ENCODE measurements at places on chromosomes 5 and 9. TPM values are rescaled to one million over a fixed set of nuclear protein-coding genes. Genes with fewer than 3 reads are reported as not detected.

FAM221B gene
- not detected for total RNA-seq

- no peak for DNase-seq
Observed at GRCh38 chr9:129610213-129610472, 10.8 kb downstream of the C9orf50 start.

GRCh38 chr5:159386028-159386711 lies 55.9 kb upstream of the IL12B start:
- DNase-seq: no peak

- no peak for DNase-seq
Observed at GRCh38 chr9:27784847-27785713, 211.8 kb upstream of the C9orf72 start.

XRCC4 gene
- total RNA-seq: 5.7 TPM

TBC1D13 gene
- 21.9 TPM for total RNA-seq

DNA sequence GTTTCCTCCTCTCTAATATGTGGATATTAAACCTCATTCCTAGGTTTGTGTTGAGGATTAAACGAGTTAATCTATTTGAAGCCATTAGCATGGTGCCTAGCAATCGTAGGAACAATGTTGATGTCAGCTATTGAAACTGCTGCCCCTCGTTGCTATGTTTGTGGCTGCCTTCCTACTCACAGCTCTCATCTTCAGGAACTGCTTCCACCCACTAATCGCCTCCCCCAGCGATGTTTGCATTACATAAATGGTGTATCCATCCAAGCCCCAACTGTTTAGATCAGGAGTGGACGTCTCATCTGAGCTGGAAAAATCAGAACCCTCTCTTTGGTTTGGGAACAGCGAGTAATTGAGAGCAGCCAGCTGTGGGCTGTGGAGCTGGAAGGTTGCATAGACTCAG lies 416.6 kb downstream of the ARHGEF28 start:
- no peak for DNase-seq

CCL27 gene
- total RNA-seq: not detected

DNA sequence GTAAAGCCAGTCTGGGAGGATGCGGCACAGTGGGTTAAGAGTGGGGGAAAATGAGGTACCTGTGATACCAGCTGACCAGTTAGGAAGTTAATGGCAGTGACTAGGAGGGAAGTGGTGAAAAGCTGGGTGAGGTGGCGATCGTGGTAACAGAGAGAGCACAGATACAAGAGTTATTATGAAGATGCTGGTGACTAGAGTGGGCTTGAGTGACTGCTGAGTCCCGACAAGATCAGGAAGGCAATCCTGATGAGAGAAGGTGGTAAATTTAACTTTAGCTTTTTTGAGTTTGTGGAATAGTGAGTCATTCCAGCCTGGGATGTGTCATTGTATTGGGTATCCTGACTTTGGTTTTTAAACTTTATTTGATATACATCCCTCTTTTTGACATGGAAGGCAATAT lies 38.8 kb downstream of the CMYA5 start:
- DNase-seq: no peak

- DNase-seq: peak; percentile 55
Observed at GRCh38 chr5:141870871-141871270, 7.3 kb downstream of the PCDH1 start.

DNA sequence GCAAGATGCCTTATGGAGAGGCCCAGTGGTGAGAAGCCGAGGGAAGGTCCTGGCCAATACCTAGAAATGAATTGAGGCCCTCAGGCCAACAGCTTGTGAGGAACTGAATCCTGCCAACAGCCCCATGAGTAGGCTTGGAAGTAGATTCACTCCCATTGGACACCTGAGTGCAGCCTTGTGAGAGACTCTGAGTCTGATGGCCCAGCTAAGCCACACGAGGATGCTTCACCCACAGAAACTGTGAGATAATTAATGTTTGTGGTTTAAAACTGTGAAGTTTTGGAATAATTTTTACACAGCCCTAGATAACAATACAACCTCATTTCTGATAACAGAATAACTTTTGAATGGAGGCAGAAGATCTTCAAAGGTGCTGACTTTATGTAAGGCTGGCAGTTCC lies 65.9 kb upstream of the DAP start:
- no peak for DNase-seq

- no peak for DNase-seq
Observed at GRCh38 chr9:130433168-130433946, 11.4 kb upstream of the ASS1 start.

TMEM267 gene
- 11.8 TPM for total RNA-seq

GRCh38 chr9:120362446-120362845 lies 217.5 kb downstream of the CDK5RAP2 start:
- DNase-seq: no peak

DNA sequence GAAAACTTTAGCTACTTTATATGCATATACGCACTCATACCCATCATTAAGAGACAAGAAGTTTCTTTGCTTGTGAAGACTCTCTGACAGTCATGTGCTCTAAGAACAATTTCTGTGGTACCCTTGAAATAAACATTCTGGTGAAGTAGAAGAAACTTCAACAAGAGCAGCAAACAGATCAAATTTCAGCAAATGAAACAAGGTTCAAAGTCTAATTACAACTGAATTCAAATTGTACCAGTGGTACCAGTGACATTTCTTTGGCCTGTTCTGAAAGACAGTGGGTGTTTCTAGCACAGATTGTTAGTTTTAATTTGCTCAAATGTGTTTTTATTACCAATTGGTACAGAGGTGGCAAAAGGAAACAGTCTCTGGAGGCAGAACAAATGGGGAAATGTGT lies 391.0 kb downstream of the CHSY3 start:
- no peak for DNase-seq

DNA sequence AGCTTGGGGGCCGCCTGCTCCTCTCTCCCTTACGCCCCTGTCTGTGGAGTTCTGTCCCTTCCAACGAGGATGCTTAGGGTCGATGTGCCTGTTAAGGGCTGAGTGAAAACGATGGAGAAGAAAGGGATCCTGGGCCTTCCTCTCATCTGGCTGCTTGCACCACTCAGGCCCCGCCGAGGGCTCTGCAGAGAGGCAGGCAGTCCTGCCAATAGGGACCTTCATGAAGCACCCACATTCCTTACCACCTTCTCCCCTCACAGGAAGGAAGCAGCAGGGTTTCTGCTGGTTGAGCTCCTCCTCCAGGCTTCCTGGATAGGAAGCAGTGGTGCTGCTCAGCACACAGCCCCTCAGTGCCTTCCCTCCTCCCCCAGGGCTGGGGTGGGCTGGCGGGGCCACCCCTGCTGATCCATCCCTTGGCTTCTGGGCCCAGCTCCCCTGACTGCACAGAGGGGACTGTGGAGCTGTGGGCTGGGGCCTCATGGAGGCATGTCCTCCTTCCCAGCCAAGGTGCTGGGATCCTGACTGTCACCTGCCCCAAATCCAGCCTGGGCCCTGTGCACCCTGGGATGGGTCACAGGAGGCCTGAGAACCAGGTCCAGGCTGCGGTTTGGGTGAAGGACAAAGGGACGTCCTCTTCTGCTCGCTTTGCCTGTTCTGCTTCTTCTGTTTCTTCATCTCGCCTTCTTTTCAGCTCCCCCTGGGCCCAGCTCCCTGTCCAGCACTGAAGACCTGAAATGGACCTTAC lies 50.5 kb downstream of the AHRR start:
- DNase-seq: no peak

- DNase-seq: no peak
Observed at GRCh38 chr5:159135896-159136531, 36.3 kb upstream of the EBF1 start.

GRCh38 chr5:1950708-1951103 lies 68.0 kb upstream of the IRX4 start:
- DNase-seq: no peak

GRCh38 chr5:172558076-172558976 lies 82.7 kb upstream of the NEURL1B start:
- DNase-seq: no peak

GRCh38 chr5:112208699-112209615 lies 210.1 kb downstream of the EPB41L4A start:
- DNase-seq: no peak

TSSK1B gene
- not detected for total RNA-seq

DNA sequence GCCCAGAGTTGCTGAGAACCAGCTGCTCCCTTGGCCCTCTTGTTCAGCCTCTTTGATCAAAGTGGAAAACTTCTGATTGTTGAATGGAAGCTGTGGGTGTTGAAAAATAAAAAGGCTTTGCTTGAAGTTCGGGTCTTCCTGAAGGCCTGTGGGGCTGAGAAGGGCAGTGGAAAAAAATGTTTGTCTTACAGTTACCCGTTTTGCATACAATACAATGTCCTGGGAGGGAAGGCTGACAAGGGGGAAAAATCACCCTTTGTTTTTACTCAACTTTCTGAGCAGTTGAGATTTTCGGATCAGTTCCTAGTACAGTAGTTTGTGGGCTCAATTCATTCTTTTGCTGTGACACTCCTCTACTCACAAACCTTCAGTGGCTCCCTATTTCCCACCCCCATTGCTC lies 2.1 kb upstream of the TNFSF8 start:
- DNase-seq: no peak

CAVIN4 gene
- 0.18 TPM for total RNA-seq

DNA sequence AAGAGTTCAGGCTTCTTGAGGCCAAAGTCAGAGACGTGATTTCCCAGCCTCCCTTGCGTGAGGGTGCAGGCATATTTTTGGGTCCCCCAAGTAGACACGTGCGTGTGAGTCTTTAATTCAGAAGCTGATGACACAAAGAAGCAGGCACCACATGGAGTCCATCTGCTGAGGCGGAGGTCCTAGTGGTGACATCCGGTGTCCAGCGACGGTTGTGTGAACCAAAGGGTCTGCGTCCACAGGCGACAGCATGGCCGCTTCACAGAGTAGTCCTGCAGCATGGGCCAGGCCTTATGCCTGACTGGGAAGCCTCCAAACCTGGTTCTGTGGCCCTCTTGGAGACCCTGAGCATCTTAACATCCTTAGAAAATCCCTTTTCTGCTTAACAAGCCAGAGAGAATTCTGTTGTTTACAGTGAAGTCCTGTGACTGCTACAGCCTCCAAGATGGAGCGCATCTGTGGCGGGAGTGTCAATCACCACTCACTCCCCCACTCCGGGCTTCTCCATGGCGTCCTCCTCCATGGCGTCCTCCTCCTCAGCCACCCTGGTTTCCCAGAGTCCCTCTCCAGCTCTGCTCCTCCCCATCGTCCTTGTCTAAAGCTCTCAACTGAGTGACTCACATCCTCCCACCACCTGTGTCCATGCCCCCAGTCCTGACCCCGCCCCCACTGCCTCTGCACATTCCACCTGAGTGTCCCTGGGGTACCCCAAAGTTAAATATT lies 133.8 kb downstream of the PAX5 start:
- DNase-seq: no peak

- DNase-seq: no peak
Observed at GRCh38 chr9:129574911-129575585, 45.9 kb downstream of the C9orf50 start.

YTHDC2 gene
- 23.2 TPM for total RNA-seq

C9orf85 gene
- total RNA-seq: 13.5 TPM

IRGM gene
- not detected for total RNA-seq

DNA sequence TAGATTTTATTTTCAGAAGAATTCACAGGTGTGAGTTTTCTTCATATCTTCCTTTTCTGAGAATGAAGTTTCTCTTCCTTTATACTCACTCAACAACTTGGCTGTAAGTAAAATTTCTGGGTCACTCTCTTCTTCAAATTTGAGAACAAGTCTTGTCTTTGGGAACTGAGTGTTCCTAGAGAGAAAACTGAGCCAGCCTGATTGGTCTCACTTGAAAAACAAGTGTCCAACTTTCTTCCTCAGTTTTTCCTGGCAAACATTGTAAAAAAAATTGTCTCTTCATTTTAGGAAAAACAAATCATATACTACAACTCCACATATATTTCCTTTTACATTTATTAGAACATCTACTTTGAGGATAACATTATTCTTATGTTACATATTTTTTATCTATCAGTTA lies 156.1 kb upstream of the GHR start:
- DNase-seq: no peak

GRCh38 chr5:81750308-81751008 lies 439 bp downstream of the SSBP2 start:
- DNase-seq: no peak

IFNA13 gene
- not detected for total RNA-seq

DNA sequence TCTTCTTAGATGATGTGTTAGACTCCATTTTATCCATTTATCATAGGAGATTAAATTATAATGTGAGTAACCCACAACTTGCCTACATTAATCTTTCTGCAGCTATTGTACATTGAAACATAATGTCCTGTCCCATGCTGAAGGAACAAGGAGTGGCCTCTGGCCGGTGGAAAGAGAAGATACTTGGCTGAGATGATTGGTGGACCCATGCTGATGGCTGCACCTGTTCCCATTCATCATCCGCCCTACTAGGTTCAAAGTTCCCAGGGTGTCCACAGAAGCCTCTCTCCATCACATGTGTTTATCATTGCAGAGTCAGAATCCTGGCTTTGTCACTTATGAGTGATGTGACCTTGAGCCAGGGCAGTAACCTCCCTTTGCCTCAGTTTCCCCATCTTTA lies 24.7 kb downstream of the FBXL7 start:
- DNase-seq: no peak

DNA sequence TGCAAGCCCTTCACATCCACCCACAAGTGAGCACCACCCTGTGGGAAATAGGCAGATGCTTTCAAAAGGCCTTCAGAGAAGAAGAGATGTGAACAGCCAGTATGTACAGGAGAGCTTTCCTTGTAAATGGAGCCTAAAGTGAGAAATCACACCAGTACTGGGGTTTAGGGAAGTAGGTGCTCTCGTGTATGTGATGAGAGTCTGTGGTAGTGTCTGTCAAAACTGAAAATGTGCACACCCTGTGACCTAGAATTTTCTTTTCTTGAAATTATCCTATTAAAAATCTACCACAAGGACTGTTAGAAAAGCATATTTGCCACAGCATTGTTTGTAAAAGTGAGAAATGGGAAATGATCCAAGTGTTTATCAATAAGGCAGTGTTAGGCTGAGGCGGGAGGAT lies 16.6 kb downstream of the OTULINL start:
- no peak for DNase-seq

PHF24 gene
- 0.22 TPM for total RNA-seq

DNA sequence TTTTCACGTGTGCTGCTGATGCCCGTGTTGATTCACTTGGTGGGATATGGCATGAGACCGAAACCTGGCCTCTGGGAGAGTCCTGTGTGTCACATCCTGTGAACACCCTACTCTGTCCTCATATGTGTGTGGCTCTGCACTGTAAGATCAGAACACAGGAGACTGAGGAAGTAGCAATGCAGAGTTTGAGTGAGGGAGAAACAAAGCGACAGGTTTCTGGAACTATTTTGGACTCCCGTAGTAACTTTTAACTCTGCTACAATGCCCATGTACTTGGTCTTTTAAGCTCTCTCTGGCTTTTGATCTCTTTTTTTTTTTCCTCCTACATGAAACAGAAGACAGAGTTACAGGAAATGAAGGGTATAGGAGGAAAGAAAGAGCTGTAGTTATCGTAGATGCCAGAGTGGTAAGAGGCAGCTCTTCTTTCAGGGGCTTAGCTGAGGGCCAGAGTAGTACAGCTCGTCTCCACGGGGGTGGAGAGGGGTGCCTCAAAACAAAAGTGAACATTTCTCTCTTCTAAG lies 26.6 kb downstream of the GRAMD2B start:
- DNase-seq: no peak
